Midbrain (tissue), 1 donor: ENCODE measurements at places on chromosomes 13 and 19.

DNA sequence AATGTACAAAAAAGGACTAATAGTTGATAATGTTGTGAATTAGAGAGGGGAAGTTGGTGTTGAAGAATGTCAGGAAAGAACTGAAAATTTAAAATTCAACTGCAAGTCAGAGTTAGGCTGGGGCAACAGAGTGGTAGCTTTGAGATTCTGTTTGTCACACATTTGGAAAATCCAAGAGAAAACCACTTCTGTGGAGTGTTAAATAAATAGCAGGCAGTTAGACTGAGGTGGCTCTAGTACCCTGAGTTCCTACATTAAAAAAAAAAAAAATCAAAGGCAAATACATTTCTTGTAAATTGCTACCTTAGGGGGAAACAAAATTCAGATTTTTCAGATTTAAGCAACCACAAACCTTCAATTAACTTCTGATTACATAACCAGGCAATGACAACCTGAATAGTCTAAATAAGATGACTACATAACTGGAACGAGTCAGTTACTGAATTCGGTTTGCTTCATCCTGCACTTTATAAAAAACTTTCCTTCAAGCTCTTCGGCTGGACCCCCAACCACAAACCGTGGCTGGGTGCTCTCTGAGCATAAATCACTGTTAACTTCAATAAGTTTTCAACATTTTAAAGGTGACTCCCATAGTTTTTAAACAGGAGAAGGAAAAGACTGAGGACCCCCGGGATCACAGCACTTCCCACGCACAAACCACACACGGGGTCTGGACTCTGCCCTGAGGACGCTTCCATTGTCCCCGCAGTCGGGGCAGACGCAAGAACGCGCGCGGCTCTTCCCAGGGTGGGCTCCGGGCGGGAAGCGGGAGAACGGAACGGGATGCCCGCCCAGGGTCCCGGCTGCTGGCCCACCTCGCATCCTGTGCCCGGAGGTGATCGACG, 725 bp downstream of the ZNF682 start:
- no peak for DNase-seq

- DNase-seq = no peak
Observed at GRCh38 chr19:38642176-38642575, 5.3 kb upstream of the ACTN4 start.

GRCh38 chr13:68551701-68552522, 1321.8 kb upstream of the PCDH9 start:
- DNase-seq = no peak

- no peak for DNase-seq
Observed at GRCh38 chr13:73194310-73194709, 135.5 kb downstream of the KLF5 start.

GRCh38 chr13:86684402-86684801, 885.2 kb upstream of the SLITRK6 start:
- no peak for DNase-seq

DNA sequence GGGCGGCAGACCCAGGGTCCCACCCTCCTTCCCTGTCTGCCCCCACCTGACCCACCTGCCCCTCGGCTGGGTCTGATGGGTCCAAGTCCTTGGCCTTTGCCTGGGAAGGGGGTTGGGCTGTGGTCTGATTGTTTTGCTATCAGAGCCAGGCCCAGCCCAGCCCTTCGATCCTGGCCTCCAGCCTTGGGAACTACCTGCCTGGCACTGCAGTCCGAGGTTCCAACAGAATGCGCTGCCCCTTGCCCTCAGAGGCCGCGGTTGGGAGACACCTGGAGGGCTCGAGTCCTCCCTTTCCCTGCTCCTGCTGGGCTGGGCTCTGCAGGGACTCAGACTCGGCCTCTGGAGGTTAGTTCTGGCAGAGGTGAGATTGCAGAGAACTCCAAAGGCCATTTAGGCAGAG, 1.6 kb downstream of the CCL25 start:
- no peak for DNase-seq

DNA sequence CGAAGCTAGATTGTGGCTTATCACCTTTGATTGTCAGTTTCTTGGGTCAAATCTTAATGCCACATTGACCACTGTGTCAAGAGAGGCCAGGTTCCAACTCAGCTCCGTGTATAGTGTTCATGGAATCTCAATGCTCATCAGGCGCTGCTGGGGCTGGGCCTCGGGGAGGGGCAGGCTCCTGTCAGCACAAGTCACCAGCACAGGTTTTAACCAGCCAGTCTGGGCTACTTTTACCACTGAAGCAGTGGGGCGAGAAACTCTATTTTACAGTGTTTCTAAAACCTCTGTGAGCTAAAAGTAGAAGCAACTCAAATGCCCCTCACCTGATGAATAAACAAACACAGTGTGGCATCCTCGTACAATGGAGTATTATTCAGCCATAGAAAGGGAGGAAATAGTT, 118.7 kb upstream of the GJB6 start:
- DNase-seq = no peak

DNA sequence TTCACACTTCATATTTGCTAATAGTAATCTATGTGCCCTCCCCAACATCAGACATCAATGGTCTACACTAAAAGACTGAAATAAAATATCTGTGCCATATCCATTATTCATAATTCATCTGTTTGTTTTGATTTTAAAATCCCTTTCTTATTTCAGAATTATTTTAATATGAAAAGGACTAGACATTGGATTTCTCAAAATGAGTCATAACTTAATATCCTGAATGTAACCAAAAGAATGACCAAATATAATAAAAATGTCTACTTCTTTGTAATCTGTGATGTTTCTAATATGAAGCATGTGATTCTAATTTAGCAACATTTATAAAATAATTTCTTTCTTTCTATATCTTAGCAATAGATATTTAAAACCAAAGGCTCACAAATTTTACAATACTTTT, 64.9 kb downstream of the MZT1 start:
- no peak for DNase-seq

GRCh38 chr13:33111414-33112110, 95.3 kb downstream of the KL start:
- no peak for DNase-seq

DNA sequence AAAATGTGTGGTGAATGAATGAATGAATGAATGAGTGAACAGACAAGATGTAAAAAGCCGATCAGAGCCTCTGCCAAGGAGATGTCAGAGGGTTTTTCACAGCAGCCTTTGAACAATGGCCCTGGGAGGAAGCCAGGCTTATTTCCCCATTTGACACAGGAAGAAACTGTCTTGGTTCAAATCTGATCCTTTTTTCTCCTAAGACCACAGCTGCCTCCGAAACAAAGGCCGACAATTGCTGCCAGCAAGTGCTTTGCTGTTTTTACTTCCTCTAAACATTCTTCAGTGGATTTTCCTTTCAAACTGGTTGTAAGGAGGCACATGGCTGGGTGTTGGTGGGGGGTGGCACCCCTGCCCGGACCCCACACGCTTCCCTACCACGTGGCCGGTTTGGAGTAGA, 44.2 kb upstream of the HOMER3 start:
- DNase-seq = peak; percentile 65

DNA sequence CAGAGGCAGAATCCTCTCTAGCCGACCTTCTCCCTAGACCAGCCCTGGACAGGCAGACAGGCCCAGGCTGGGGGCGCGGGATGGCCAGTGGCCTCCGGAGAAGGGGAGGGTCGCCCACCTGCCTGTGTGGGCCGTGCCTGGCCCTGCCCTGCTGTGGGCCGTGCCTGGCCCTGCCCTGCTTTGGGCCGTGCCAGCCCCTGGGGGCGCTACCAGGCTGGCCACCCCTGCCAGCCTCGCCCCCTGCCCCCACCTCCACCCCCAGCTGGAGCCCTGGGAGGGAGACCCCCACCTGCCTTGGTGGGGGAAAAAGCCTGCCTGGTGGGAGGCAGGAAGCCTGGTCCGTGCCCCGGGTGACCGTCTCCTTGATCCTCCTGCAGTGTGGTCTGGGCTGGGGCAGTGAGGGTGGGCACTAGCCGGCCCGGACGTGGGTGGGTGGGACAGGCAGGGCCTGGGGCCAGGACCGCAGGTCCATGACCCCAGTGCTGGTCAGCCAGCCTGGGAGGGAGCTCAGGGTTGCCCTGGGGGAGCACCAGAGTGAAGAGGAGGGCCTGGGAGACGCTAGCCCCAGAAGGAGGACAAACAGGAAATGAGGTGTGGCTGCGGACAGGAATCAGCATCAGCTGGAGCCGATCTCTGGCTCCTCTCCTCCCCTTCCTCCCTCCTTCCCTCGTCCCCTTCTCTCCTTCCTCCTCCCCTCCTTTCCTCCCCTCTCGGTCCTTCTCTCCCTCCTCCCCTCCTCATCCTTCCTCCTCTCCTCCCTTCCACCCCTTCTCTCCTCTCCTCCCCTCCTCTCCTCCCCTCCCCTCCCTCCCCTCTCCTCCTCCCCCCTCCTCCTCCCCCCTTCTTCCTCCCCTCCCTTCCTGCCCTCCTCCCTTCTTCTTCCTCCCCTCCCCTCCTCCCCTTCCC, 5.1 kb upstream of the MKNK2 start:
- no peak for DNase-seq

DNA sequence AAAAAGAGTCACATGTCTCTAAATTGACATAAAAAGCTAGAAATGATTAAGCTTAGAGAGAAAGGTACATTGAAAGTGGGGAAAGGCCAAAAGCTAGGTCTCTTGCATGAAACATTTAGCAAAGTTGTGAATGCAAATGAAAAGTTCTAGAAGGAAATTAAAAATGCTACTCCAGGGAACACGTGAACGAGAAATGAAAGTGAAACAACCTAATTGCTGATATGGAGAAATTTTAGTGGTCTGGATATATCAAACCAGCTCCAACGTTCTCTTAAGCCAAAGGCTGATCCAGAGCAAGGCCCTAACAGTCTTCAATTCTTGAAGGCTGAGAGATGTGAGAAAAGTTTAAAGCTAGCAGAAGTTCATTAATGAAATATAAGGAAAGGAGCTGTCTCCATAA, 419.8 kb downstream of the SLITRK6 start:
- no peak for DNase-seq

DNA sequence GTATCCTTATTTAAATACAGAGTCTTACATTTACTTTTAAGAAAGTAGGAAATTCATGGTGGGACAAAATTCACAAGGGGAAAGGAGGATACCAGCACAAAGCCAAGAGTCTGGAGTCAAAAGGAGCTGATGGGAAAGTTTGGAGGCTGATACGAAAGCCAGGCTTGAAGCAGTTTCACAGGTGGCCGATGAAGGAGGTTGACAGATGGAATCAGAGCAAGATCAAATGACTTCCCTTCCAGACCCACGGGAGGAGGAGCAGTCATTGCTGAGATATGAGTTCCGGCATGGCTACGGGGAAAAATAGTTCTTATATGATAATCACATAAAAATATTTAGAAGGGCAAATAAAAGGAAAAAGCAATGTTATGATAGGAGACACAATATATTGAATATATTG, 65.0 kb downstream of the DGKH start:
- DNase-seq = no peak

- DNase-seq = peak; percentile 97
Observed at GRCh38 chr19:15836330-15837220, 21.1 kb upstream of the OR10H1 start.

DNA sequence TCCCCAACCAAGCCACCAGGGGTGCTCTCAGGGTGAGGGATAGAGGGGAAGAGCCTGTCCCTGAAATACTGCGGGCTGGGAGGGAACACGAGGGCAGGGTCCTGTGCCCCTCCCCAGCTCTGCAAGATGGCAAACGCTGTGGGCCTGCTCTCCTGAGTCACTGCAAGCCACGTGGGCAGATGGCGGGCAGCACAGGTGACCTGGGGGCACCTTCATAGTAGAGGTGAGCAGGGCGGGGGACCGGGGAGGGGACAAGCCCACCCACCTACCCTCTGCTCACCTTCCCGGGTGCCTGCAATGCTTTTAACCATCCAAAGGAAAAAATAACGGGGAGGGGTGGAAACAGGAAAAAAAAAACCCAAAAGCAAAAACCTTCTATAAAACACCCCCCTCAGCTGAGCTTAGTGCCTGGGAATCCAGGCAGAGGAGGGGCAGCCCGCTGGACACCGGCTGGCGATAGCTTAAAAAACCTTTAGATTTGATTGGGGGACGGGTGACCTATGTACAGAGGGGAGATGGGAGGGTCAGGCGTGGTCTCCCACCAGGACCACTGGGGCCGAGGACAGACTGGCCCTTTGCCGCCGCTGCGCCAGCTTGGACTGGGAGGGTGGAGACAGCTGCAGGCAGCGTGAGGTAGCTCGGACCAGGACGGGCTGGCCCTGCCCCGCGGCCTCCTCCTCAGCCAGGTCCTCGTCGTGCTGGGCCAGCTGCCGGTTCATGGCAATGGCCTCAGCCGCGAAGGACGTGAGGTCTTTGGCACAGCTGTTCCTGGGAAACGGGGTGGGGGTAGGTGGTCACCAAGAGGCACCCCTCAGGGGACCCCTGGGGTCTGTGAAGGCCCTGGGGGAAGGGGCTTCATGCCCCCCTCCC, 11.7 kb downstream of the MKNK2 start:
- no peak for DNase-seq

DNA sequence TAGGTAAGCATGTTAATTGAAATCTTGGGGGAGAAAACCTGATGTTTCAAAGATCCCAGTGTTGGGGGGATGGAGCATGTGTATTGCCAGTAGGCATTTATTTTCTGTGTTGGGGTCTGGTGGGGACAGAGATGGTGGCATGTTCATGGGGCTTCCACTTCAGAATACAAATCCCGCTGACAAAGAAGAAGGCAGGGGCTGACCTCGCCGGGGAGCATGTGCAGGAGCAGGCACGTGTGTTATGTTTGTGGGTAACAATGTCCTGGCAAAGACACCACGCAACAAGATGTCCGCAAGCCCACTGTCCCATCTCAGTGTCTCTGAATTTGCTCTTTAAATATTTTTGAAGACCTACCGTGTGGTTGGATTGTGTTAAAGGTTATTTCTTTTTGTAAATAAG, 164.5 kb downstream of the TEX29 start:
- no peak for DNase-seq

DNA sequence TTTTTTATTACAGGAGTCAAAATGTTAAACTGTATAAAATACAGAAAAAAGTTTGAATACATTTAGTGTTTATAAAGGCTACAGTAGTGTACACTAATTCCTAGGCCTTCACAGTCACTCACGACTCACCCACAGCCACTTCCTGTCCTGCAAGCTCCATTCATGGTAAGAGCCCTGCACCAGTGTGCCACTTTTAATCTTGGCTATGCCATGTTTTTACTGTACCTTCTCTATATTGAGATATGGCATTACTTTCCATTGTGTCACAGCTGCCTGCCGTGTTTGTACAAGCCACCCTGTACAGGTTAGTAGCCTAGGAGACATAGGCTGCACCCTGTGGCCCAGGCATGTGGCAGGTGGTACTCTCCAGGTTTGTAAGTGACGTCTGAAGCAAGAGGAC, 32.1 kb downstream of the C1QTNF9 start:
- no peak for DNase-seq

- DNase-seq = no peak
Observed at GRCh38 chr19:54017261-54017660, 25.8 kb downstream of the CACNG6 start.

DNA sequence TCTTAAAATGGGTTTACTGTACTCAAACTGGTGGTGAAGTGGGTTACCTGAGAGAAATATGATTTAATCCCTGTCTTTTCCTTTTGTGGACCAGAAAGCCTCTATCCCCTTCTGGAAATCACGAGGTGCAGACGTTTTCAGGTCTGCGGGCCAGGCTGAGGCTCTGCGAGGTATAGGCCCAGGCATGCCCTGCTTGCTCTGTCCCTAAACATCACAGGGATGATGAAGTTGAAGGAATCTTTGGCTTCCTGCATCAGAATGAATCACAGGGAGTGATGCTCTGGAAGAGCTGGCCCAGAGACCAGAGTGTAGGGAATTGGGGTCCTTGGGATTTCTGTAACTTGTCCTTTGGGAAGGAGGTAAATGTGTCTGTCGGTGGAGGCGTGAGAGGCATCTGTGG, 18.4 kb upstream of the CHST8 start:
- no peak for DNase-seq
